ENCODE measurements at places on chromosomes 5 and 9.

GRCh38 chr9:125649826-125650225 is 57.2 kb downstream of the MAPKAP1 start:
- DNase-seq: no peak

GRCh38 chr5:83430130-83431010 is 41.2 kb upstream of the VCAN start:
- peak; percentile 17 for DNase-seq

DNA sequence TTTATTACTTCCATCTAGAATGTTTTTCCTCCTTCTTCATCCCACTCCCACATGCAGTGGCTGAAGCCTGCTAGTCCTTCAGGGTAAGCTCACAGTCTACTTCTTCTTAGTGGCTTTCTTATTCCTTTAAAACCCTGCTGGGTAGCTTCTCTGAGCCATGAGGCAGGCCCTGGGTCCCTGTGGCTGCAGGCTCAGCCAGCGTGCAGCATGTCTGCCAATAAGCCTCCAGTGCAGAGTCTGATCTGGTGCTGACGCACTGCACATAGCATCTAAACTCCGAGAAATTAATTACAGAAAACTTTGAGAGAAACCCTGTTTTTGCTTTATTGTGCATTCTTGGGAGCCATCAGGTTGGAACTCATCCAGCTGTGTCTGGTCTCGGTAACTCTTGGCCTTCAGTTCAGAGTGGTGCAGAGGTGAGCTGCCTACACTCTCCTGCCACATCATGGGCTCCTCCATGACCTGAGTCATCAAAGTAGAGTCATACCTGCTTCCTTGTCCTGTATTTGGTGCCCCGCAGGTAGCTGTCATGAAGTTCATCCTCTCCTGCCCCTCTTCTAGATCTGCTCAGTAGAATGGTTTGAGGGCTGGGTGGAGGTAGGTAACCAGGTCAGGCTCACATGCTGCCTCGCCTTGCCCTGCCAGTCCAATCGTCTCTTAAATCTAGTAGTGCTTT is 339.4 kb downstream of the KDM4C start:
- no peak for DNase-seq

- DNase-seq: no peak
Measured at GRCh38 chr9:1604942-1605560, 410.1 kb upstream of the SMARCA2 start.

DNA sequence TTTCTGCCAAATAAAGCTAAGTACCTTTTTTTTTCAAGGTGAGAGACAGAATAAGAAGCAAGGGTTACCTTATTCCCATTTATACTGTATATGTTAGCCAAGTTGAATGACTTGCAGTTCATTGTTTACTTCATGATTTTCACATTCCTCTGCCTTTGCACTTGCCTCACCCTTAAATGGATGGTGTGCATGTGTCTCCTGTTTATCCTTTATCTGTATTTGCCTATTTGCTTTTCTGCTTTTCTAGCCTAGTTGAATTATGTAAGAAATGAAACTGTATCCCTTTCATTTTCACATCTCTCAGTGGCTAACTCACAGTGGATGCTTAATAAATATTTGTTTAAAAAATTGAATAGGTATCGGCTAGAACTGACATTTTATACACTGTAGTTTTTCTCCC is 200.8 kb upstream of the ST8SIA4 start:
- no peak for DNase-seq

DNA sequence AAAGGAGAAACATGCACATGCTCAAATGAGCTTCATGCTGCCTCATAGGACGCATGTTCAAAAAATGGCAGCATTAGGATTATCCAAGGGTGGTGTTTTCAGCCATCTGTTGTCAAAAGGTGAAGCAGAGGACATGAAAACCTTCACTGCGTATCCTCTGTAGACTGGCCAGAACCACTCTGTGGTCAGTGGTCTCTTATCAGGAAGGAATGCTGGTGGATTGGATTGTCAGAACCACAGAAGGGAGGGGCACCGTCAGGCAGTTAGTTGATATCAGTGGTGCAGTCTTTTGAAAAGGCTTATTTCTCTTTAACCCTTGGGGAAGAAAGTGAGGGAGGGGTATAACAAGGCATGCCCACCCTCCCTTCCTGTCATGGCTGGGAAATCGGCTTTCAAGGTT is 100.1 kb downstream of the FBXL7 start:
- DNase-seq: no peak

GRCh38 chr9:36764364-36765076 is 191.8 kb downstream of the MELK start:
- DNase-seq: no peak

- DNase-seq: no peak
Measured at GRCh38 chr5:104372376-104372775, 809.8 kb upstream of the NUDT12 start.

- no peak for DNase-seq
Measured at GRCh38 chr5:132744659-132745058, 2.6 kb upstream of the CCNI2 start.

- DNase-seq: no peak
Measured at GRCh38 chr5:96814041-96814440, 6.3 kb upstream of the ERAP1 start.

GRCh38 chr5:168946363-168946762 is 354.6 kb downstream of the SLIT3 start:
- DNase-seq: no peak

- DNase-seq: no peak
Measured at GRCh38 chr9:128946571-128947276, 679 bp downstream of the DOLK start.

- no peak for DNase-seq
Measured at GRCh38 chr5:172632346-172633092, 8.5 kb upstream of the NEURL1B start.

DNA sequence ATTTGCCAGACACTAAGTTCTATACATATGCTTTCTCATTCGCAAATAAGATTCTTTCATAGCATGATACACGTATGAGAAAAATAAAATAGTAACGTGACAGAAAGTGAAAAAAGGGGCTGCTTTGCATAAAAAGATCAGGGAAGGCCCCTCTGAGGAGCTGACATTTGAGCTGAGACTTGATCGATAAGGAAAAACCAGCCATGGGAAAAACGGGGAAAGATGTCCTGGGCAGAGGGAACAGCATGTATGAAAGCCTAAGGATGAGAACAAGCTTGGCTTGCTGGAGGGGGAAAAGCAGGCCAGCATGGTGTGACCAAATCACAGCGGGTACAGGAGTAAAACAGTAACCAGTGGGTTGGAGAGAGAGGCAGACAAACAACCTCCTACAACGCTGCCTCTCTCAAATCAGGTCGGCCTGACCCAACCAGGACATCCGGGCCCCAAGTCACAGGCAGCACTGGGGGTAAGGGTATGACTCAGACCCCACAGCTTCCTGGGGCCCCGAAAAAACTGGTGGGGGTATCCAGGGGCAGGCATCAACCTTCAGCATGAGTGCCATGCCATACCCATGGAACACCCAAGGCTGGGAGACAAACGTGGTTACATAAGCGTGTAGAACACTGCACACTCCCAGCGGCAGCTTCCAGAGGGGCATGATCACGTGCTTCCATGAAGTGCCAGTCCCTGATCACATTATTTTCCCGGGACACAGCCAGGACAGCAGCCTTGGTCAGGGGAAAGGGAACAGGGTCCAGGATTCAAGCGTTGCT is 2.2 kb downstream of the TNIP1 start:
- DNase-seq: no peak

DNA sequence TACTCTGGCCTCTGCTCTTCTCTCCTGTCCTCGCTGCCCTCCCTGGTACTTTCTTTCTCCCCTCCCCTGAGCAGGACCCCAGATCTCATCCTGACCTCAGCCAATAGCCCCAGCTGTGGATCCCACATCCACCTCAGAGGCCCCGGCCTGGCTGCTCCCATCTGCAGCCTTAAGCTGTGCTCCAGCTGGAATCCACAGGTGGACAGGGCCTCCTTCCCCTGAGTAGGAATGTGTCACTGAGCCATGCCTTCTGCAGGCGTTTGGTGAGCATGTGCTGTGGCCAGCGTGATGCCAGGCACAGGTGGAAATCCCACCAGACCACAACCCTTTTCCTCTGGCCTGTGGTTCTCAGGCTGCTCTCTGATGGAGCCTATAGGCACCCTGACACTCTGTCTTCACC is 68.9 kb downstream of the C5orf15 start:
- no peak for DNase-seq

GRCh38 chr9:16154521-16155078 is 601.8 kb downstream of the CCDC171 start:
- no peak for DNase-seq

DNA sequence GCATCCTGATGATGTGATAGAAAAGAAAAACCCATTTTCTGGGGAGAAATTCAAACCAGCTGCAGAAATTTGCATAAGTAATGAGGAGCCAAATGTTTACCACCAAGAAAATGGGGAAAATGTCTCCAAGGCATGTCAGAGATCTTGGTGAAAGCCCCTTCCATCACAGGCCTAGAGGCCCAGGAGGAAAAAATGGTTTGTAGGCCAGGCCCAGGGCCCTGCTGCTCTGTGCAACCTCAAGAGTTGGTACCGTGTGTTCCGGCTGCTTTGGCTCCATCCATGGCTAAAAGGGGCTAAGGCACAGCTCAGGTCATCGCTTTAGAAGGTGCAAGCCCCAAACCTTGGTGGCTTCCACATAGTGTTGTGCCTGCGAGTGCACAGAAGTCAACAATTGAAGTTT is 543.1 kb downstream of the ZNF608 start:
- DNase-seq: no peak

All from HS-27A (cell line).